ENCODE measurements at places on chromosomes 7 and 10.

DNA sequence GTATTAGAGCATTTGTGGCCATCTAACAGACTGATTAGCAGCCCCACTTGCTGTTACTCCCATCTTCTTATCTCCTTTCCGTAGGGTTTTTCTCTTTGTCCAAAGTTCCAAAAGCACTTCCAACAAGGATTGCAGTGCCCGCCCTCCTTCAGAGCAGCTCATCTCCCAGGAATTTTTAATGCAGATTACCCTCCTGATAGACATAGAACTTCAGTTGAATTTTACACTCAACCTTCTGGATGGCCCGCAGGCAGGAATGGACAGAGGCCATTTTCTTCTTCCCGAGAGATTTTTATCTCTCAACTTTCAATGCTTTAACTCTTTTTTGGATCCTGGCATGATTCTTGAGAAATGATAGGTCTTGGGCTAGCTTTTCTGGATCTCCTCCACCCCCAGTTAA is 23.3 kb downstream of the PRKG1 start:
- DNase-seq: no peak

DNA sequence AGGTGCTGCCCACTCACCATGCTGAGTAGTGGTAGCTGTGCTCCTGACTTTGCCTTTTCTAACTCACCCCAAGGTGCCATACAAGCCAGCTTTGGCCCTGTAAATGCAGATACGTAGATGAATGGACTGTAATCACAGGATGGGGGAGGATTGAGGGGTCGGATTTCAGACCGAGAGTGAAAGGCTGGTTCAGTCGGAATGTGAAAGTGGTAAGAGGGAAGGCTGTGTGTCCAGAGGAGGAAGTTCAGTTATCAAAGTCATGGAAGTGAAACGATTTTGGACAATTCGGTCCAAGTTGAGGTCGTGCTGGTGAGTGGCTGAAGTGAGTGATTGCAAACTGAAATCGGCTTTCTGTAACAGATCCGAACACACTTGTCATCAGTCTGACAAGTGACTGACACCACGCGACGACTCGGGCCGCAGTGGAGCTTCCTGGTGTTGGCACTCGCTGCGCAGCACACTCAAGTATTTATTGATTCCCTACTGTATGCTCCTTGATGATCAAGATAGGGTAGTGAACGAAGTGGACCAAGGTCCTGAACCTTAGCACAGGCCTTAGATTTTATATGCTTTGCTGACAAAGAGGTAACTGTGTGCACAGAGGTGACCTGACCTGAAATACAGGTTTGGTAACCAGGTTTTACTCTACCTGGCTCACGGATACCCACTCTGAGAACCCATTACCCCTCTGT is 10.5 kb downstream of the ZNF282 start:
- no peak for DNase-seq

GRCh38 chr7:48158404-48158803 is 12.9 kb upstream of the ABCA13 start:
- no peak for DNase-seq

- peak; percentile 23 for DNase-seq
These were observed 66.2 kb upstream of the MXI1 start for GRCh38 chr10:110141185-110141584.

GRCh38 chr7:153017223-153017622 is 257.7 kb downstream of the ACTR3B start:
- no peak for DNase-seq

GRCh38 chr7:151696721-151697514 is 177.2 kb upstream of the RHEB start:
- no peak for DNase-seq

- DNase-seq: no peak
These were observed 10.4 kb upstream of the PCGF5 start for GRCh38 chr10:91210014-91210413.

GRCh38 chr7:47739891-47740290 is 158.0 kb upstream of the TNS3 start:
- DNase-seq: no peak

DNA sequence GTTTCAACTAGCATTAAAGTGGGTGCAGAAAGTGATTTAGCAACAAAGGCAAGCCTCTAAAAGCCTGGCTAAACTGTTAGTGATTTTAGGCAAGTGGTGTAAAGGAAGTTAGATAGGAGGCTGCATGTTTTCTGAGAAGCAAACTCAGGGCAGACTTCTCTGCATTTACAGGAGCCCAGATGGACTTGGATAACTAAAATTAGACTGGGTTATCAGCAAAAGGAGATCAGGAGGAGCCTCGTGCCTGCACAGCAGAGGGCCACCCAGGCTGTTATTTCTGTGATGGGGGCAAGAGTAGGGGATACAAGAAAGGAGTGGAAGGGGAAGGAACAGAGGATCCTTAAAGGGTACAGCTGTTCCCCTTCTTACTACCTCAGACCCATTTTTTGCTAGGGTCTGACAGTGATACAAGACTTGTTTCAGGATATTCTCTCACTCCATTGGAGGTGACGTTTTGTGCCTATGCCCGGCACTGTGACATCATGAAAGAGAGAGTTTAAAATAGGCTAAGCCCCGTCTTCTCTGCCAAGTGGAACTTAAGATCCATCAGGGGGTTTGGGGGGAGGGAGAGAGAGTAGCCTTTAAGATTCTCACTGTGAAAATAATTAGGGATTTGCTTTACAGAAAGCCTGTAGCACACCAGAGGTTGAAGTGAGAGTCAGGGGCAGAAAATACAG is 49.6 kb upstream of the PDCD4 start:
- no peak for DNase-seq
